ENCODE measurements at places on chromosomes 6 and 20.

DNA sequence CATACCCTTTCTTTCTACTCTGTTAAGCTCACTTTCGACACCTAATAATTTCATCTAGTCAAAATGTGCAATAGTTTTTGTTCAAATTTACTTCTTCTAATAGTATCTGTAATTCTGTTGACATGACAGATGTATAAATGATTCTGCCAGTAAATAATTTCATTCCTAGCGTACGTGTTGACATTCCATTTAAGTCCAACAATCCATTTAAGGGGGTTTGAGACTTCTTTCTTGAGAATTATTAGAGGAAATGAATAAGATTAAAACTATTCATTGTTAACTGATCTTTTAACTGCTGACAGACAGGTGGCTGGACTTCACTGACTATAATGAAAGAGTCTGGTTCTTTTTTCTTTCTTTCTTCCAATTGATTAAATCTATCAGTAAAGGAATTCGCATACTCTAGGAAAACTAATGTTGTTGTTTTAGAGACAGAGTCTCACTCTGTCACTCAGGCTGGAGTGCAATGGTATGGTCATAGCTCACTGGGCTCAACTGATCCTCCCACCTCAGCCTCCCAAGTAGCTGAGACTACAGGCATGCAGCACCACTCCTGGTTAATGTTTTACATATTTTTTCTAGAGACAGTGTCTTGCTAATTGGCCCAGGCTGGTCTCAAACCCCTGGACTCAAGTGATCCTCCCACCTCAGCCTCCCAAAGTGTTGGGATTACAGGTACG lies 55.9 kb downstream of the MAP3K5 start:
- no peak for DNase-seq

GRCh38 chr6:135592276-135592675 lies 94.7 kb upstream of the AHI1 start:
- DNase-seq = no peak

DNA sequence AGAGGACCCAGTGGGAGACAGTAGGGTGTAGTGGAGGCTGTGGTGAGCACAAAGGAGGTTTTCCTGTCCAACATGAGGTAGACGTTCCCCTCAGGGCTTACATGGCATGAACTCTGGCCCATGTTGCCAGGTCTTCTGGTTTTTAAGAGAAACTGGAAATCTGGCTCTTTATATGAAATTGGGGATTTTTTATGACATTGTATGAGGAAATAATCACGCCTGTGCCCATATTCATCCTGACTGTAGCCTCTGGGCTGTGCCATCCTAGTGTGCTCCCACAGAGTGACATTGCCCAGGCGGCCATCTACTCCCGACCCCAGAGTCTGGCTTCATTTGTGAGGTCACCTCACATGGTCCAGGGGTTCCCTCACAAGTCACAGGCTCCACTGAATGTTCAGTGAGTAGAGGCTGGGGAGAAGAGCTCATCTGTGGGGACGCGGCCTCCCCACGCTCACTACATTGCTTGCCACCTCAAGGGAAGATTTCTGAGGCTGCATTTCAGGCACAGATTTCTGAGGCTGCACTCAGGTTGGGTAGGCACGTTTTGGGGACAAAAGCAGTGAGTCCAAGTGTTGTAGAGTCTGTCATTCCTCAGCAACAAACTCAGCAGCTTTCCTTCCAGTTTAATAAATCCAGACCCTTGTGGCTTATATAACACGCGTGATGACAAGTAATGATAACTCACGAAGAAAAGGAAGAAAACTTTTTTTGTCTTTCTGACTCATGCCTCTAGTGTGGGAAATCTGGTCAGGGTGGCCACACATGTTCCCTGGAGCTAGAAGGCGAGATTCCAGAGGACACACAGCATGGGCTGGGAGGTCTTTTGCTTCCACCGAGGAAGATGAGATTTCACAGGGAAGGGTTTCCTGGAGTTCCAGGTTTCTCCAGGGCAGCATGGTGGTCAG lies 41.7 kb downstream of the SLC24A3 start:
- no peak for DNase-seq

DNA sequence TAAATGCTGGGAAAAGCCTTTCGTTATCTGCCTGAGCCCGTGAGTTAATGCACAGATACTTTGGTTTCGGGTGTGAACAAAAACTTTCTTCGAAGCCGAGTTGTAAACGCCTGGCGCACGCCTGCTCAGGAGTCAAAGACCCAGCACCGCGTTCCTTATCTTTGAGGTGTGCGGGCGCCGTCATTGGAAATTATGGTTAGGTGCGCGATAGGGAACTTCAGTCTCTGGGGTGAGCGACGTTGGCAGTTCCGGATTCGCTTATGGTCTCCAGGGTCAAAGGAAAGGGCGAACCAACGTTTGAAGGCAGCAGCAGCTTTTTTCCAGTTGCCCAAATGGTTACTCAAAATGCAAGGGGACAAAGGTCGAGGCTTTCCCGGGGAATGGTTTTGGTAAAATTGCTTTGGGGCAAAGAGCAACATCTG lies 853 bp downstream of the SLC22A3 start:
- no peak for DNase-seq

DNA sequence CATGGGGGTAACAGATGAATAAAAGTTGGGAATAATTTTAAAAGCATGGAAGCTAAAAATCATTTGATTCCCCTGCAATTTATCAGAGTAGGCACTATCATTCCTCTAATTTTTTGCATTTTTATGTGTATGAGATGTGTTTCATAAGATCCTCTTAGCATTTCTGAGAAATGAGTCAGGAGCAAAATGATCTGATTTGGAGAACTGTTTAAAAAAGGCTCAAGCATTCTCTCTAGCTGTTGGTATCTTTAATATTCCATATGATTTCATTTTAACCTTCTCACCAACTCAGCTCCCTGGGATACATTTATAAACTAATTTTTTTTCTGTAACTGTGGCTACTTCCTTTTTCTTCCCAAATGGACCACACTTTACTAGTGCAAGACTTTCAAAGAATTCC lies 60.9 kb downstream of the MCHR2 start:
- peak; percentile 34 for DNase-seq

- DNase-seq = no peak
Observed at GRCh38 chr20:32534661-32535240, 50.4 kb downstream of the NOL4L start.

DNA sequence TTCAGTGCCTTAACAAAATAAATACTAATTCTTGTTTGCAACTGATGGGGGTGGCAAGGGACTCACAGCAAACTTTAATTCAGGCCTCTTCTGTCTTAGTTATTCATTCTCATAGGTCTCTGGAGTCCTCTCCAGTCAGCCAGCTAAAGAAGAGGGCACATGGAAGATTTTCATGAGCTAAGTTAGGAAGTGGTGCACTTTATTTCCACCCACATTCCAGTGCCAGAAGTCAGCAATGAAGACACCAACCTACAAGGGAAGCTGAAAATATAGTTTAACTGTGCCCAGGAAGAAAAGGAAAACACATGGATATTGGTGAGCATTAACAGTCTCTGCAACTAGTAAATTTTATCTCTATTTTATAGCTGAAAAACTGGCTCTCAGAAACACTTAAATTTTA lies 16.7 kb upstream of the IRAK1BP1 start:
- DNase-seq = no peak

GRCh38 chr6:113381959-113382358 lies 475.2 kb upstream of the MARCKS start:
- no peak for DNase-seq

DNA sequence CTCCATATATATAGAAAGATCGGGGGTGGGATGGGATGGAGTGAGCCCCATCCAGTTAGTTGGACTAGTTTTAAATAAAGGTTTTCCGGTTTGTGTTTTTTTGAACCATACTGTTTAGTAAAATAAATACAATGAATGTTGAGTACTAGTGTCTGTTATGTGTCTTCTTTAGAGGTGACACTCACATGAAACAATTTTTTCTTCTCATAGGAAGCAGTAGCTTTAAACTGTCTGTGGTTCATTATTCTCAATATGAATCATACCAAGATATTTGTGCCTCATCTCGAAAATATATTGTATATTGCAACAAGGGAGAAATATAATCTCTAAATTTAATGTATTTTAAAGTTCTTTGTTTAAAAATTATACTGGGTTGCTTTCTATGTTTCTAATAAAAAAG lies 33.4 kb downstream of the HSF2 start:
- DNase-seq = no peak

GRCh38 chr6:169859401-169859977 lies 108.1 kb downstream of the ERMARD start:
- DNase-seq = no peak

DNA sequence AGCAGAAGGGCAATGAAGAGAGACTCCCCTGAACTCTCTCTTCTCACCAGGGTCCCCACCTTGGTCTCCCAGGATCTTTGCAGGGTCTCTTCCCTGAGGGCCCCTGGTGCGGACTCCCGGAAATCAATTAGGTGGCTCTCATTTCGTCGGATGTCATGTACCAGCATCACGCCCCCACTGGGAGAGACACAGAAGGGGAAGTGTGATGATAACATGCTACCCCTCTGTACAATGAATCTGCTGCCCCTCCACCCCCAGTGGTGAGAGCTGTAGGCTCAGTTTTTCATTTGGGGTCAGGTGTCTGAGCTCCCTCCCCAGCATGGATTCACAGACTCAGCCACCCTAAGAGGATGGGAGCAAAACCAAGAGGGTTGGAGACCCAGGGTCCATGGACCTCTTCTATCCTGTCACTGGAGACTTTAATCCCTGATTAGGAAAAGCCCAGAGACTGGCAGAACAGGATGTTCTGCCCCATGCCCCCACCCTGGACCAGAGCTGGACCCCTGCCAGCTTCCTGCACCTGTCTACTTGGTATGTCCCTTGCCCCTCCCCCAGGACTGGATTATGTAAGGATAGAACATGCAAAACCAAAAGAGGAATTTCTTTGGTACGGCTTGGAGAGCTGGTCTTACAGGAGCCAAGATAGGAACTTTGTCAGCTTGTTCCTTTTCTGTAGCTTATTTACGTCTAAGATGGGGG lies 11.1 kb downstream of the GGT7 start:
- no peak for DNase-seq

GRCh38 chr6:106729841-106730240 lies 100.5 kb downstream of the QRSL1 start:
- no peak for DNase-seq

GRCh38 chr6:139820210-139820609 lies 445.8 kb upstream of the CITED2 start:
- DNase-seq = peak; percentile 20

GRCh38 chr6:84489598-84489997 lies 262.2 kb upstream of the CEP162 start:
- DNase-seq = no peak

GRCh38 chr6:150248300-150248699 lies 105.5 kb downstream of the PPP1R14C start:
- no peak for DNase-seq

GRCh38 chr20:37801921-37802320 lies 101.0 kb upstream of the VSTM2L start:
- no peak for DNase-seq

DNA sequence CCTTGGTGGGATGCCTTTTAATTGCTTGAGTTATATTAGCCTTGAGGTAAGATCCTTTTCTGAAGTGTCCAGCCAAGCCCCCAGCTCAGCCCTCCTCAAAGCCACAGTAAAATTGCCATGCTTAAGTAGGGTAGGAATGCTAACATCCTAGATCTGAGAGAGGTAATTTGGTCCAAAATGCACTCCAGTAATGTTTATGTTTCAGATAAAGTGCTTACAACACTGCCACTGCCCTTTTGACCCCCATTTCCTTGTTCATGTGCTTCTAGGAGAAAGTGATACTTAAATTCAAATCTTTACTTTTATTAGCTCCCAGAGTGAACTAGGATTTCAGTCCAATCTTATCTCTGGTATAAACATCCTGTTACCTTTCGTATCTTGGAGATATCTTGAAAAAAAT lies 318.0 kb downstream of the BMP2 start:
- DNase-seq = no peak

- no peak for DNase-seq
Observed at GRCh38 chr6:19562468-19562867, 274.7 kb upstream of the ID4 start.

- DNase-seq = no peak
Observed at GRCh38 chr20:47067776-47068175, 173.1 kb downstream of the EYA2 start.

- no peak for DNase-seq
Observed at GRCh38 chr6:56400273-56400672, 152.9 kb upstream of the COL21A1 start.

- peak; percentile 87 for DNase-seq
Observed at GRCh38 chr6:160030103-160030502, 61.2 kb downstream of the IGF2R start.

DNA sequence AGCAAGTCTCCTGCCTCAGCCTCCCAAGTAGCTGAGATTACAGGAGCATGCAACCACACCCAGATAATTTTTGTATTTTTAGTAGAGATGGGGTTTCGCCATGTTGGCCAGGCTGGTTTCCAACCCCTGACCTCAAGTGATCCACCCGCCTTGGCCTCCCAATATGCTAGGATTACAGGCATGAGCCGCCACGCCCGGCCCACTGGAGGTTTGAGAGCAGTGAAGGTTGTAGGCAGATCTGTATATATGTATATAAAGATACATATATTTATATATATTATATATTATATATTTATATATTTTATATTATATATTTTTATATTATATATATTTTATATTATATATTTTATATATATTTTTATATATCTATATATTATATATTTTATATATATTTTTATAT lies 38.2 kb upstream of the TTPAL start:
- DNase-seq = no peak

DNA sequence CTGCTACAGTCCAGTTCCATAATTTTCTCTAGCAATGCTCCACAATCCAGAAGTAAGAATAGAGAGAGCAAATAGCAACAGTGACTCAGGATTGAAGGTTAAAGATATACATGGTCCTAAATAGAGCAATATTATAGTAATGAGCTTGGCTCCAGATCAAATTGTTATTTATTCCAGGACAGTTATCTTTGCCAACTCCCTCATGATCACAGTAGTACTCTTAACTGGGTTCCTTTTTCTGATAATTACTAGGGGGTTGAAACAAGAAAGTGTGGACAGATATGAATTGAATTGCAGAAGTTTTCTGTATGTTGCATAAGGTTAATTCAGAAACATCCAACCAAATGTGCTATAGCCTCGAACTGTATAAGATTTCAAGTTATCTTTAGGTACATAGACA lies 11.9 kb downstream of the FAM184A start:
- DNase-seq = no peak

DNA sequence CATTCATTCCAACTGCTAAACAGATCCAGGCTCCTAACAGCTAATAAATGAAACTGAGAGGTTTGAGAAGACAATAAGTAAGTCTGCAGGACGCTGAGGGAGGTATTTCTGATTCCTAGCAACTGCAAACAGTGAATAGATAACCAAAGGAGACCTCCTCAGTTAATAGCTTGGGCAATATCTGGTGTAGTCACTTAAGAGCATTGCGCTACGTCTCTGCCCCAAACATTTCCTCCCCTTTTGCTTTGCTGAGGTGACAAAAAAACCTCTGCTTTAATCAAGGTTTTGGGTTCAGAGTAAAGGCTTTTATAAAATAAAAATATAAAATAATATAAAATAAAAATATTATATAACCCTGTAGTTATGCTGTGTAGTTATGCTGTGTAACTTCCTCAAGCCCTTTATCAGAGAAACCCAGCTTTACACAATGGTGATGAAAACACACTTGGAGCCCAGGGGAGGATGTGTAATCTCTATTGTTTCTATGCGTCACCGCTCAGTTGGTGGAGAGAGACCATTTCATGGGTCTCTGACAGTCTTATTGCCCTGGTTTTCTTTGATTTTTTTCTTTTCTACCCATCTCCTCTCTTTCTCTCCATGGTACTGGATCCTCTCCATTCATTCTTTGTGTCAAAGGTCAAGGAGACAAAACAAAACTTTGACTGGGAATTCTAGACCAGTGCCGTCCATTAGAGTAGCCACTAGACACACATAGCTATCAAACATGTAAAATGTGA lies 18.9 kb upstream of the CALHM5 start:
- DNase-seq = no peak

GRCh38 chr20:43176726-43177125 lies 13.0 kb downstream of the PTPRT start:
- DNase-seq = no peak
